ENCODE measurements at places on chromosomes 4 and X.

GRCh38 chr4:100106982-100107381, 83.3 kb downstream of the DDIT4L start:
- no peak for DNase-seq

- DNase-seq = no peak
Measured at GRCh38 chr4:39470402-39470801, 11.5 kb downstream of the LIAS start.

- no peak for DNase-seq
Measured at GRCh38 chr4:34566091-34566490, 1678.2 kb downstream of the ARAP2 start.

- no peak for DNase-seq
Measured at GRCh38 chr4:47719576-47719975, 118.3 kb downstream of the CORIN start.

DNA sequence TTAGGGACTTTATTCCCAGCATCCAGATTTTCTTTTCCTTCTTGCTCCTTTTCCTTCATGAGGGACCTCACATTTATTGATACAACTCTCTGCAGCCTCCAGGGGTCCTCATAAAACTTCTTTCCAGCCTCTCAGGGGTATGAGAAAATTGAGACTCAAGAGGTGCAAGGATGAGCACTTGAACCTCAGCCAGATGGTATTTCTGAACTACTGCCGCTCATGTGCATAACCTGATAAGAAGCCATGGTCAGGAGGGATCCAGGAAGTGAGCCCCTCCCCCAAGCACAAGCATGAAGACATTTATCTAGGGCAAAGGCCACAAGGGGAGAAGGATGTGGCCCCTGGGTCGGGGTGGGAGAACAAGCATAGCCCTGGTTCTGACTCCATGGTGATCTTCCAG, 73.3 kb downstream of the TSPAN7 start:
- DNase-seq = no peak

DNA sequence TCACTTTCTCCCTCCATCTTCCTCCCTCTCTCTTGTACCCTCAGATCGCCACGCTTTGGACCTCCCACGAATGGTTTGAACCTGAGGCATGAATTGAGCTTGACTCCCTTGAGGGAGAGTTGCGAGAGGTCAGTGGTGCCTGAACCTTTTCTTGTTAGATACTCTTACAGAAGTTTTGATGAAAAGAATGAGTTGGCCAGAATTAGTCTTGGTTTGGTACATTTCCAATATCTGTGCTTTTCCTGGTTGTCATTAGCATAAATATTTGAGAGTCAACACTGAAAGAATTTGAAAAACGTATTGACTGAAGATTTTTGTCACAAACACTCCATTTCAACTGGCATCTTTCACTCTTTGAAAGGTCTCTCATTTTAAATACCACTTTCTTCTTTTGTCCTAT, 510.6 kb upstream of the DIPK2B start:
- no peak for DNase-seq

- DNase-seq = no peak
Measured at GRCh38 chrX:25275159-25275558, 259.4 kb upstream of the ARX start.
